ENCODE measurements at places on chromosomes 5 and 9. TPM values are rescaled to one million over a fixed set of nuclear protein-coding genes. Genes with fewer than 3 reads are reported as not detected.

- no peak for DNase-seq
- H3K27me3 ChIP-seq, result no peaks in the 10 kb centered on the region
- peak overlapping the region; percentile 57 for H3K27ac ChIP-seq
- H3K4me1 ChIP-seq, result peaks cover 2% of the 10 kb centered on the region
- H3K4me3 ChIP-seq, result no peak overlapping the region
- H3K36me3 ChIP-seq, result no peaks in the 10 kb centered on the region
Observed at GRCh38 chr9:72441848-72442607, 77.0 kb upstream of the ZFAND5 start.

- H3K27ac ChIP-seq, result no peak overlapping the region
- no peaks in the 10 kb centered on the region for H3K36me3 ChIP-seq
- no peak for DNase-seq
Observed at GRCh38 chr9:1938675-1939170, 76.4 kb upstream of the SMARCA2 start.

GRCh38 chr5:111313017-111313724, 89.0 kb downstream of the CAMK4 start:
- H3K4me3 ChIP-seq, result no peak overlapping the region
- H3K4me1 ChIP-seq, result no peaks in the 10 kb centered on the region
- no peaks in the 10 kb centered on the region for H3K27me3 ChIP-seq
- H3K36me3 ChIP-seq, result no peaks in the 10 kb centered on the region
- no peak overlapping the region for H3K27ac ChIP-seq

GRCh38 chr9:135555203-135555602, 6.4 kb upstream of the PAEP start:
- no peak overlapping the region for H3K4me3 ChIP-seq
- H3K27ac ChIP-seq, result no peak overlapping the region

Gene TICAM2
- total RNA-seq, result 1.6 TPM

GRCh38 chr5:115542086-115542485, 2.5 kb downstream of the FEM1C start:
- H3K27me3 ChIP-seq, result no peaks in the 10 kb centered on the region
- peaks cover 22% of the 10 kb centered on the region for H3K4me1 ChIP-seq
- H3K27ac ChIP-seq, result no peak overlapping the region
- peak overlapping the region; percentile 92 for H3K4me3 ChIP-seq

DNA sequence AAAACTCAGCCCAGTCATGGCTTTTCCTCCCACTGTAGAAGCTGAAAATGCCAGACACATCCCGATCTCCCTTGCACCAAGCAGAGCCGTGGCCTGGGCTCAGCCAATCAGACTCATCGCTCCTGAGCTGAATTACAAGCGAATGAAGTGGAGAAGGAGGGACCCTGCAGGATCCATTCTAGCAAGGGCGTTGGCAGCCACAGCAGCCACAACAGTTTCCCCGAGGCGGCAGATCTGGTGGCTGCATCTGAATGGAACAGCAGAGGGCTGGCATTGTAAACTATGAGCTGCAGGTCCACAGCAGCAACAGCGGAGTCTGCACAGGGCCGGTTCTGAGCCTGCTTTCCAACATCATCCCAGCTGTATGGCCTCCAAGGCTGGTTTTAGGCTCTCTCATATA, 23.8 kb downstream of the ALG2 start:
- no peaks in the 10 kb centered on the region for H3K4me1 ChIP-seq
- no peak overlapping the region for H3K4me3 ChIP-seq
- H3K27ac ChIP-seq, result no peak overlapping the region
- no peaks in the 10 kb centered on the region for H3K36me3 ChIP-seq
- no peak for DNase-seq

Gene NOTCH1
- total RNA-seq, result 13.4 TPM

GRCh38 chr5:2515180-2515764, 236.2 kb downstream of the IRX2 start:
- no peak for DNase-seq
- no peak overlapping the region for H3K4me3 ChIP-seq
- no peaks in the 10 kb centered on the region for H3K4me1 ChIP-seq
- no peaks in the 10 kb centered on the region for H3K36me3 ChIP-seq
- peaks cover 2% of the 10 kb centered on the region for H3K27me3 ChIP-seq

Gene TAF9
- total RNA-seq, result 142 TPM

DNA sequence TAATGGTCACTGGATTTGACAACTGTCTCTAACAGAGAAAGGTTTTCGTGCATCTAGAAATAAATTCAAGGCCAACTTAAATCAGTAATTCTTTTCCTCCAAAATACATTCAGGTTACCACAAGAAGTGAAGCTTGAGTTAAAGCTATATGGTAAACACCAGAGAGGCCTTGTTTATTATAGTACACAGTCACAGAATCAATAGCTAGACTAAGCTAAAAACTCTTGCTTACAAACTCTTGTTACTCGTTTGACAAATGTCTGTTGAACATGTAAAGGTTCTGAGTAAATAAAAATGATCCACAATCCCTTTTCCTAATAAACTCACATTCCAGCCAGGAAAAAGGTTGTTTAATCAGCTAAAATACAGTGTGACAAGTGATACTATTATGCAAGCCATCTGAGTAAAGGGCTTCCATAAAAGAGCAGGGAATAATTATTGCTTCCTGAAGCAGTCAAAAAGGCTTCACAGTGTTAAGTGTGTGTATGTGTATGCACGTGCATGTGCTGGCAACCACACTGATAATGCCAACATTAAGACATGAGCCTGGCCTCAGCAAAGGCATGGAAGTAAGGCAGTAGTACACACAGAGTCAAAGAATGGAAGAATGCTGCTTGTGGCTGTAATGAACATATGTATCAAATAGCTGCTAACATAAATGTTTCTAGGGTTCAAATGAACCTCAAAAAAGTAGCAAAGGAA, 12.8 kb downstream of the PTAR1 start:
- no peaks in the 10 kb centered on the region for H3K27me3 ChIP-seq
- no peak for DNase-seq
- no peak overlapping the region for H3K4me3 ChIP-seq
- no peaks in the 10 kb centered on the region for H3K4me1 ChIP-seq
- no peaks in the 10 kb centered on the region for H3K36me3 ChIP-seq

GRCh38 chr9:121196389-121196788, 5.3 kb downstream of the RAB14 start:
- H3K27ac ChIP-seq, result no peak overlapping the region
- H3K4me3 ChIP-seq, result no peak overlapping the region
- no peak for DNase-seq

Gene TMEM174
- not detected for total RNA-seq

Gene NPR3
- 0.10 TPM for total RNA-seq

DNA sequence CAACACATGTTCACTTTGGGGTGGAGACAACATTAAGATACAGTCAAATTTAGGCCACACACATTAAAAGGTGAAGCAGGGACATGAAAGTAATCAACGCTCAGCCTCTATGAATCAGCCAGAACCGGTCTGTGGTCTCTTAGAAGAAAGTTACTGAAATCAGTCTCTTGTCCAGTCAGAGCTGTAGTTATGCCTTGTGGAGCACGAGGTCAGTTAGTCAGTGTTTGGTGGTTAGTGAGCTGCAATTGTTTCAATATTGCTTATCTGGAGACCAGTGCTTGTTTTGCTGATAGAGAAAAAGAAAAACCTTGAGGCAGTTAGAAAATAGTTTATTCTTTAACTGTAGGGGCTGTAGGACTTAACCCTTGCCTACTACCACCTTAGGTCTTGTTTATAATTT, 157.8 kb upstream of the RASEF start:
- no peak overlapping the region for H3K4me3 ChIP-seq
- no peaks in the 10 kb centered on the region for H3K36me3 ChIP-seq
- H3K27me3 ChIP-seq, result no peaks in the 10 kb centered on the region
- no peak for DNase-seq

Measured in Panc1 (cell line).